ENCODE measurements at places on chromosomes 2 and 18. TPM values are rescaled to one million over a fixed set of nuclear protein-coding genes. Genes with fewer than 3 reads are reported as not detected.
A peak's percentile ranks its signal among the peaks of the same experiment; 100 is the strongest.

DNA sequence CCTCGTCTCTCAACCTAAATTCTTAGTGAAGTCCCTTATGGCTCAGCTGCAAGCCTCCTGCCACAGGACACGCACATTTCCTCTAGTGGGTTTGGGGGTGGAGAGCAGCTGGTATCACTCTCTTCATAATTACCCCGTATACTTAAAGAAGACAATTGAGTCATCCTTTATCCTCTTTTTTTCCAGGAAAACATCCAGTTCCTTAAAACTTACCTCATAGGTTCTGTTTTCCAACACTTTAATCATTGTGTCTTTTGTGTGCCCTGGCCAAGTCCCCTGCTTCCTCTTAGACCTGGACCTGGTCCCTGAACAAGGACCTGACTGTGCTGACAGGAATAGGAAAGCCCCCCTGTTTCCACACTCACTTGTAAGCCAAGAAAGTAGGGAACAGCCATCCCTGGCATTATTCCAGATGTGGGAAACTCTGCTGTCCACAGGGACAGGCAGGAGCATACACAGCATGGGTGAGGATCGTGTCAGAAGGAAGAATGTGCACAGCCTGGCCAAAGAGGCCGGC lies 42.3 kb upstream of the MYO1B start:
- H3K27me3 ChIP-seq: no peaks in the 10 kb centered on the region
- DNase-seq: peak; percentile 40
- H3K27ac ChIP-seq: peak overlapping the region; percentile 77
- no peak overlapping the region for H3K4me3 ChIP-seq
- peaks cover 6% of the 10 kb centered on the region for H3K4me1 ChIP-seq
- H3K36me3 ChIP-seq: no peaks in the 10 kb centered on the region

Gene PRSS56
- total RNA-seq: not detected

GRCh38 chr18:80229766-80230745 lies 17.3 kb downstream of the PARD6G start:
- no peaks in the 10 kb centered on the region for H3K27me3 ChIP-seq
- H3K4me3 ChIP-seq: no peak overlapping the region
- no peaks in the 10 kb centered on the region for H3K4me1 ChIP-seq

Gene OTOS
- not detected for total RNA-seq

Gene CNGA3
- under 0.01 TPM for total RNA-seq

- H3K4me3 ChIP-seq: no peak overlapping the region
- H3K27me3 ChIP-seq: peaks cover 2% of the 10 kb centered on the region
- no peak for DNase-seq
- no peaks in the 10 kb centered on the region for H3K36me3 ChIP-seq
- H3K27ac ChIP-seq: no peak overlapping the region
Observed at GRCh38 chr18:63205791-63206252, 113.7 kb downstream of the BCL2 start.
